ENCODE measurements at places on chromosomes 16 and 17. TPM values are rescaled to one million over a fixed set of nuclear protein-coding genes. Genes with fewer than 3 reads are reported as not detected.

DNA sequence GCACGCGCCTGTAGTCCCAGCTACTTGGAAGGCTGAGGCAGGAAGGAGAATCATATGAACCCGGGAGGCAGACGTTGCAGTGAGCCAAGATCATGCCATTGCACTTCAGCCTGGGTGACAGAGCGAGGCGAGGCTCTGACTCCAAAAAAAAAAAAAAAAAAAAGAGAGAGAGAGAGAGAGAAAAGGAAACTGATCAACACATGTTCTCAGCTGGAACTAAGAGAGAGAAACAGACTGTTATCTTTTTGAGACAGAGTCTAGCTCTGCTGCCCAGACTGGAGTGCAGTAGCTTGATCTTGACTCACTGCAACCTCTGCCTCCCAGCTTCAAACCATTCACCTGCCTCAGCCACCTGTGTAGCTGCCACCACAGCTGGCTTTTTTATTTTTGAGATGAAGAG, 60.4 kb downstream of the STH start:
- H3K36me3 ChIP-seq, result no peaks in the 10 kb centered on the region
- H3K27me3 ChIP-seq, result no peaks in the 10 kb centered on the region
- no peak for DNase-seq
- no peaks in the 10 kb centered on the region for H3K4me1 ChIP-seq

GRCh38 chr17:65013613-65014391, 42.7 kb downstream of the GNA13 start:
- H3K27me3 ChIP-seq, result no peaks in the 10 kb centered on the region
- H3K36me3 ChIP-seq, result no peaks in the 10 kb centered on the region
- DNase-seq, result peak; percentile 51
- H3K4me1 ChIP-seq, result no peaks in the 10 kb centered on the region
- H3K4me3 ChIP-seq, result no peak overlapping the region

- no peaks in the 10 kb centered on the region for H3K4me1 ChIP-seq
- H3K27me3 ChIP-seq, result no peaks in the 10 kb centered on the region
- no peak for DNase-seq
- no peaks in the 10 kb centered on the region for H3K36me3 ChIP-seq
Observed at GRCh38 chr16:12853972-12854371, 47.4 kb upstream of the SHISA9 start.

GRCh38 chr16:1152123-1152638, 725 bp upstream of the CACNA1H start:
- H3K36me3 ChIP-seq, result no peaks in the 10 kb centered on the region
- H3K4me3 ChIP-seq, result peak overlapping the region; percentile 33
- DNase-seq, result no peak
- H3K27ac ChIP-seq, result peak overlapping the region; percentile 79
- no peaks in the 10 kb centered on the region for H3K4me1 ChIP-seq

DNA sequence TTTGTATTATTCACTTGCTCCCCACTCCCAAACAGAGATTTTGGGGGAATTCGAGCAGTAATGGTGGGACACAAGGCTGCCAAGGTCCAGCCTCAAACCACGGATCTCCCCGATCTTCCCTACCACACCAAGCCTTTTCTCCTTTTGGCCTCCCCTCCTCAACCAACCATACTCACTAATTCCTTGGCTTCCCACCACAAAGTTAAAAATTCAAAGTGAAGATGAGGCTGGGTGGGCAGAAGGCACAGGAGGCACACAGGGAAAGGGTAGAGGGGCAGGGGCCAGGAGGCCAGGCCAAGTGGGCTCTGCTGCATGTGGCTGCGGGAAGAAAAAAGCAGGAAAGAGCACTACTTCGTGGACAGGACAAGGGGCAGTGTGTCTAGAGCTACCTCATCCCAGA, 15.2 kb downstream of the HOXB4 start:
- no peaks in the 10 kb centered on the region for H3K36me3 ChIP-seq
- H3K27ac ChIP-seq, result no peak overlapping the region
- no peaks in the 10 kb centered on the region for H3K27me3 ChIP-seq

DNA sequence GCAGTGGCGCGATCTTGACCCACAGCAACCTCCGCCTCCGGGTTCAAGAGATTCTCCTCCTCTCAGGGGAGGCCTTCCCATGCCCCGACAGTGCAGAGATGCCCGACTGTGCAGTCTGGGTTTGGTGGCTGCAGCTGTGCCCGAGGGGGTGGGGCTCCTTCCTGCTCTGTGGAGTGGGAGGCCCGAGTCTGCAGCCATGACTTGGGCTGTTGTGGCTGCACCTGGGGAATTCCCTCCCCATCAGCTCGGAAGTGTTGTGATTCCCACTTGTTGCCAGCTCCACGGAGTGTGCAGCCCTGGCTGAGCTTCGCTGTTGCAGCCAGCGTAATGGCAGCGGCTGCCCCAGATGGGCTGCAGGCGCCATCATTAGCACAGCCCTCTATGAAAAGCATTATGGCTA, 66.4 kb upstream of the SMIM36 start:
- H3K4me1 ChIP-seq, result no peaks in the 10 kb centered on the region
- no peaks in the 10 kb centered on the region for H3K27me3 ChIP-seq
- no peak overlapping the region for H3K4me3 ChIP-seq
- peak overlapping the region; percentile 88 for H3K27ac ChIP-seq

DNA sequence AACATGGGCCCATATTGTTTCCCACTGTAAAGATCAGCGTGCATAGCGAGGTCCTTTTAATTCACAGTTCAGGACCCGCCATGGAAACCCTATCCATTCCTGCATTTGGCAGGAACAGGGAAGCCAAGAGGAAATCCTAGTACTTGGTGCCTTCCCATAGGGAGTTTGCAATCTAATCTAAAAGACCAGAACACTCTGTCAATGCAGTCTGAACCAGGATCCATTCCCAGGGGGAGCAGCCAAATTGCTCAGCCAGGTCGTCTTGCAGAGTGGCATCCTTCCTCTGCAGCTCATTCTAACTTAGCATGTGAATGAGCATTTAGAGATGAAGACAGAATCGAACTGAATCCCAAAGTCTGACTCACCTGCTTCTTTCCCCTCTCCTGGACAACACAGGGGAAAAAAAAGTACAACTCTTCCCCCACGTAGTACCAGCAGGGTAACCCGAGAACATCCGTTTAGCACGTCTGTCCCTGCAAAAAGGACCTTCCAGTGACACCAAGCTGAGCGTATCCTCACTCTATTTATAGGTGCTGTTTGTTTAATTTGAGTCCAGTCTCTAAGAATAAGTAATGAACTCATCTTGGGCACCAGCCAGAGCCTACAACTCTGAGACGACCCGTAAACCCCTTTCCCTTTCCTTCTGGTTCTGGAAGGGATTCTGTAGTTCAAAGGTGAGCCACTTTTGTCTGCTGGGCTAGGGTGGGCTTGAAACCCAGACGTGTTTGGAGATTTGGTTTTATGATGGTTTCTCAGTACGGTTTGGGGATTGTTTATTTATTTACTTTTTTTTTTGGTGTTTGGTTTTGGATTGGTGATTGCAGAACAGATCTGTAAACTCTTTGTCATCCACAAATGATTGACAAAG, 74.5 kb downstream of the ERCC4 start:
- no peaks in the 10 kb centered on the region for H3K27me3 ChIP-seq
- H3K4me3 ChIP-seq, result no peak overlapping the region
- no peak overlapping the region for H3K27ac ChIP-seq

- no peaks in the 10 kb centered on the region for H3K36me3 ChIP-seq
- no peak overlapping the region for H3K4me3 ChIP-seq
- no peaks in the 10 kb centered on the region for H3K4me1 ChIP-seq
- H3K27ac ChIP-seq, result no peak overlapping the region
- no peak for DNase-seq
Observed at GRCh38 chr16:17944345-17944744, 392.2 kb downstream of the NPIPA8 start.

GRCh38 chr17:41018541-41018940, 8.5 kb downstream of the KRTAP1-5 start:
- no peaks in the 10 kb centered on the region for H3K27me3 ChIP-seq
- no peak overlapping the region for H3K4me3 ChIP-seq
- no peaks in the 10 kb centered on the region for H3K4me1 ChIP-seq
- DNase-seq, result no peak
- no peaks in the 10 kb centered on the region for H3K36me3 ChIP-seq
- no peak overlapping the region for H3K27ac ChIP-seq

DNA sequence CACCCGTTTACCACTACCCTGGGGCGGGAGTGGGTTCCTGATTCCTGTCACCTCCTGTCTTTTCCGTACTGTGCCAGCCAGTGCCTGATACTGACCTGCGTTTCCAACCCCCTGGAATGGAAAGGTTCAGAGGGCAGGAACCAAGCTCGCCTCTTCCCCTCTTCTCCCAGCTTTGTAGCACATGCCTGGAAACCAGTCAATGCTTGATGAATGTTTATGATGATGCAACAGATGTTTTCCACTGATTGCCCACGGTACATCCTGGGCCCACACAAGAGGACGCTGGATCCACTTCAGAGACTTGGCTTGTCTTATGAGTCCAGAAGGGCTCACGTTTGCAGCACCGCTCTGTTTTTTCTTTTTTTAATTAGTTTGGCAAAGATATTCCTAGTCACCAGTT, 262.0 kb downstream of the CPPED1 start:
- H3K4me3 ChIP-seq, result no peak overlapping the region
- DNase-seq, result no peak
- no peaks in the 10 kb centered on the region for H3K27me3 ChIP-seq

DNA sequence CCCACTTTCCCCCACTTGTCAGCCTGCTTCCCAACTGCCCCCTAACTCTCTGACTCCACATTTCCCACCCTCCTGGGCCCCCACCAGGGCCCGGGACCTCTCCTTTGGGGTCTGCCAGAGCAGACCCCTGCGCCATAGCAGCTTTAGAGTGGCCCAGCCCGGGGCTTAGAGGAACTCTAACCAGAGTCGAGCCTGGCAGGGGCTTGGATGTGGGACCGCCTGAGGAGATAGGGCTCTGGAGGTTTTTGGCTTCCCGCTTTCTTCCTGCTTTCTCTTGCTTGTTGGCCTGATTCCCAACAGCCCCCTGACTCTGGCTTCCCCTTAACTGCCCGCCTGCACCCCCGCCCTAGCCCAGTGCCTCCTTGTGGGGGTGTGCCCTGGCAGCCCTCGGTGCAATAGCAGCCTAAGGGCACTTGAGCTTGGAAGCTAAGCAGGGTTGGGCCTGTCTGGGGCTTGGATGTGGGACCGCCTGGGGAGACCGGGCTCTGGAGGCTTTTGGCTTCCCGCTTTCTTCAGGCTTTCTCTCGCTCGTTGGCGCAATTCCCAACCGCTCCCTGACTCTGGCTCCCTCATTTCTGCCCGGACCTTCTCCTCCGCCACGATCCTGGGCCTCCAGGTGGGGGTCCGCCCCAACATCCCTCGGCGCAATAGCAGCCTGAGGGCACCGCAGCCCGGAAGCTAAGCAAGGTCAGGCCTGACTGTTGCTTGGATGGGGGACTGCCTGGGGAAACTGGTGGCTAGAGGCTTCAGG, 2292.0 kb downstream of the TP53TG3F start:
- no peaks in the 10 kb centered on the region for H3K27me3 ChIP-seq
- H3K4me1 ChIP-seq, result no peaks in the 10 kb centered on the region
- H3K27ac ChIP-seq, result no peak overlapping the region

DNA sequence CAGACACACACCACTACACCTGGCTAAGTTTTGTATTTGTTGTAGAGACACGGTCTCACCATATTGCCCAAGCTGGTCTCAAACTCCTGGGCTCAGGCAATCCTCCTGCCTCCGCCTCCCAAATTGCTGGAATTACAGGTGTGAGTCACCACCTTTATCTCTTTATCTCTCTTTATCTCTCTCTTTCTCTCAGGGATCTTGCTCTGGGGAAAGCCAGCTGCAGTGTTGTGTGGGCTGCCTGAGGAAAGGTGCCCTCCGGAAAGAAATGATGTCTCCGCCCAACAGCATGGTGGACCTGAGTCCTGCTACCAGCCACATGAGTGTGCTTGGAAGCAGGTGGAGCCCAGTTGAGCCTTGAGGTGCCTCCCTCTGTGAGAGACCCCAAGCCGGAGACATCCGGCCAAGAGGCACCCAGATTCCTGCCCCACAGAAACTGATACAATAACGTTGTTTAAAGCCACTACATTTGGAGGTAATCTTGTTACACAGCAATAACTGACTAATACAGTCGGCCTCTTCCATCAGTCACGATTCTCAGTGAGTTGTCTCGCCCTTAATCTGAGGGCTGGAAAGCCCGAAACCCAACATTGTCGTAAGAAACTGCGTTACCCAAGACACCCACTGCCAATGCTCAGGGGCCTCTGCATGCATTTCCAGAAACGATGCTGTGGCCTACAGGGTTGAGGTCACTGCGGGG, 68.0 kb upstream of the RPH3AL start:
- no peak overlapping the region for H3K4me3 ChIP-seq
- H3K27me3 ChIP-seq, result no peaks in the 10 kb centered on the region
- no peak overlapping the region for H3K27ac ChIP-seq
- no peaks in the 10 kb centered on the region for H3K36me3 ChIP-seq
- no peak for DNase-seq

GRCh38 chr16:27383556-27384243, 18.3 kb upstream of the IL21R start:
- no peak for DNase-seq
- no peak overlapping the region for H3K27ac ChIP-seq
- no peaks in the 10 kb centered on the region for H3K36me3 ChIP-seq
- no peaks in the 10 kb centered on the region for H3K27me3 ChIP-seq

Gene CFAP97D1
- total RNA-seq, result not detected

Gene HOXB7
- total RNA-seq, result 6.9 TPM

Gene CDYL2
- 2.3 TPM for total RNA-seq

Gene CBLN1
- 2.4 TPM for total RNA-seq

Gene SUZ12
- total RNA-seq, result 26.5 TPM

Gene CBX2
- 14.9 TPM for total RNA-seq
